ENCODE measurements at places on chromosomes 5 and 9.
A peak's percentile ranks its signal among the peaks of the same experiment; 100 is the strongest.

- DNase-seq = peak; percentile 91
Measured at GRCh38 chr9:87793292-87793691, 67.4 kb downstream of the CTSL start.

DNA sequence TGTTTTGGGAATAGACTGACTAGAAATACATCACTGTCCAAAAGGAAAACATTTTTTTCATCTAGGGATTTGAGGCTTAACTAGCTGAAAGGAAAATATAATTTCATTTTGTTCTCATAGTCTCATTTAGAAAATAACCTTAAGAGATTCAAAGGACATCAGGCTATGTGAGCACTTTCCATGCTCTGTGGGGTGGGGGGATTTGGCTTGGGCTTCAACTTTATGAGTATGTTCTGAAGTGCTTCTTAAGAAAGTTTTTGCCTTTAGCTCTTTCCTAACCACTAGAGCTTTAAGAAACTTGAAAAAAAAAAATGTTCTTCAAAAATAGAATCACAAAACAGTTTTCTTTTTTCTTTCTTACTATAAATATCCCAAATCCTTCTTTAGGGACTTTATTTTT is 17.6 kb downstream of the CDH6 start:
- no peak for DNase-seq

- no peak for DNase-seq
Measured at GRCh38 chr9:128370367-128370751, 815 bp upstream of the URM1 start.

DNA sequence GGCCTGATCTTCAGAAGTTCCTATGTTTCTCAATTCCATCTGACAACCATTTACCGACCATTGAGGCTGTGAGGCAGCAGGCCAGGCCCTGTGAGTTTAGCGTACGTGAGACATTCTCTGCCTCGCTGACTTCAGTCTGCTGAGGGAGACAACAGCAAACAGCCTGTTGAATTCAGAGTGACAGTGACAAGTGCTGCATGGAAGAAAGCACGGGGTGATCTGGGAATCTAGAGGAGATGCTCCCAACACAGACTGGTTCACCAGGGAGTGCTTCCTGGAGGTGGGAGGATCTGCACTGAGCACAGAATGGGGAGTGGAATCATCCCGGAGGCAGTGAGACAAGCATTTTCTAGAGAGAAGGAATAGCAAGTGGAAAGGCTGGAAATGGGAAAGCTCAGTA is 10.0 kb upstream of the DDX41 start:
- DNase-seq = no peak

- DNase-seq = no peak
Measured at GRCh38 chr9:94479757-94480156, 75.1 kb upstream of the PCAT7 start.

GRCh38 chr5:107293541-107294210 is 377.1 kb downstream of the EFNA5 start:
- DNase-seq = no peak

GRCh38 chr9:124272118-124272517 is 14.4 kb downstream of the NEK6 start:
- DNase-seq = no peak

Data from fibroblast of the aortic adventitia (primary cell).